ENCODE measurements at places on chromosomes 3 and 15. TPM values are rescaled to one million over a fixed set of nuclear protein-coding genes. Genes with fewer than 3 reads are reported as not detected.

DNA sequence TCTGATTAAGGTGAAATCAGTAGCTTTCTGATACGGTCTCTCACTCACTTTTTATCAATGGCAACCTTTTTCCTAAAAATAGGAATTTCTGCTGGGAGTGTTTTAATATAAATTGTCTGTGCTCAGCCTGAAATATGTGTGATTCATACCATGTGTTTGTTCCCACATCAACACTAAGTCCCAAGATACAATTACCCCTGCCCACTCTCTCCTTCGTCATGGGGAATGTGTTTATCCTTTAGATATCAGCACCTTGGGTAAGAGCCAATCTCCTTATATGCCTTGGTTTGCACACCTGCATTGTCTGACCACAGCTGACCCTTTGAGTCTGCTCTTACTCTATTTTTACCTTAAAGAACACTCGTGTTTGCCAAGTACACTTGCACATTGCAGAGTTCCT, 356.4 kb downstream of the LPP start:
- DNase-seq, result no peak

DNA sequence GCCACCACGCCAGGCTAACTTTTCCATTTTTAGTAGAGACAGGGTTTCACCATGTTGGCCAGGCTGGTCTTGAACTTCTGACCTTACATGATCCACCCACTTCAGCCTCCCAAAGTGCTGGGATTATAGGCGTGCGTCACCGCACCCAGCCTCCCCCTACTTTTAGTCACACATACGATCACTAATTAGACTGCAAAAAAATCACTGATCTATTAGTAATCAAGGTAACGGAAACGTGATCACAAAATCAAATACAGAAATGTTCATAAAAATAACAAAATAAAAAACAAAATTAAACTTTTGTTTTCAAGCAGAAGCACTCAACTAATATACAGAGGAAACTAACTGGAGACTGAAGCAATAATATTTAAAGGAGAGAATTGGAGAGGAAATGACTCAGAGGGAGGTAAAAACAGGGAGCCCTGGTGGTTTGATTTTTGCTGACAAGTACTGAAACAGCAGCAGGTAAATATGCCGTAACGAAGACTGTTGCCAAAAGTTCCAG, 4.6 kb downstream of the WDR53 start:
- DNase-seq, result no peak

CMTM8 gene
- 1.0 TPM for total RNA-seq

CACNA1D gene
- total RNA-seq, result 37.5 TPM

C15orf62 gene
- 0.20 TPM for total RNA-seq

CADM2 gene
- 42.2 TPM for total RNA-seq

ZNF660 gene
- total RNA-seq, result 12.7 TPM

RAB7A gene
- total RNA-seq, result 72.8 TPM

DNA sequence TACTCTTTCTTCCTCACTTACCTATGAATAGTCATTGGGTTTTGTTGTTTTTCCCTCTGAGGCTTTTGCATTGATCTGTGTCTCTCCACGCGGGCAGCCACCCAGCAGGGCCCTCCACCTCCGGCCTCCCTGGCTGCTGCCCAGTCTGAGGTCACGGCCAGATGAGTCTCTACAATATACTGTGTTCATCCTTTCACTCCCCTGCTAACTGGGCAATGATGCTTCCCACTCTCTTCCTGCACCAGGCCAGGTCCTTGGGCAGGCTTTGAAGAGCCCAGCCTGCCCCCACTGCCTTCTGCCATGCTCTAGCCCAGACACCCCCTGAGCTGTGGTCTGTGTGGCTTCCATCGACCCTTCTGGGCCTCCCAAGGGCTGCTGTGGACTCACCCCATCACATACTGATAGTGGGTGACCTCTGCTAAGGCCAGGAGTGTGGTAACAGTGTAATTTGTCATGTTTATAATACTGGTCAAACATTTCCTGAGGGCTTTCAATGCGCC, 18.0 kb downstream of the PDIA5 start:
- DNase-seq, result no peak

DNA sequence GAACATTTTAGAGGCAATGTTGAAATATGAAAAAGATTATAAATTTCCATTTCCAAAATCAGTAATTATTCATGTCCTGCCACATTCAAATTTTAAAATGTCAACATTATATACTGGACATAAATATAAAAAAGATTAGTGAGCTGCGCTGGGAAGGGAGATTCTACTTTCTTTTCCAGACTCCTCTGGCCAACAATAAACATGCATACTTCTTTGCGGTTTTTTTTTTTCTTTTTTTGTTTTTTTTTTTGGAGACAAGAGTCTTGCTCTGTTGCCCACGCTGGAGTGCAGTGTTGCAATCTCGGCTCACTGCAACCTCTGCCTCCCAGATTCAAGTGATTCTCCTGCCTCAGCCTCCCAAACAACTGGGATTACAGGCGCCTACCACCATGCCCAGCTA, 105.5 kb downstream of the ADAM10 start:
- DNase-seq, result no peak

- no peak for DNase-seq
Observed at GRCh38 chr3:150407051-150407807, 869 bp upstream of the TSC22D2 start.

GRCh38 chr15:45221967-45222366, 30.1 kb upstream of the SLC28A2 start:
- DNase-seq, result no peak

DLL4 gene
- total RNA-seq, result 7.5 TPM

CIB2 gene
- total RNA-seq, result 18.2 TPM

- DNase-seq, result no peak
Observed at GRCh38 chr15:60635507-60636352, 156.8 kb upstream of the ICE2 start.

GRCh38 chr3:32313723-32314473, 75.4 kb downstream of the CMTM8 start:
- DNase-seq, result no peak

Data from spinal cord (tissue), 10 donors.